Activated CD4-positive, alpha-beta T cell treated with anti-CD3 and anti-CD28 coated beads, Interleukin-2, amount 10 ng/mL, durations not matched to agents 7 days and 5 days (primary cell): ENCODE measurements at places on chromosomes 3 and 15. TPM values are rescaled to one million over a fixed set of nuclear protein-coding genes. Genes with fewer than 3 reads are reported as not detected.

SAMD7 gene
- total RNA-seq, result not detected

PLS1 gene
- total RNA-seq, result 2.6 TPM

DNA sequence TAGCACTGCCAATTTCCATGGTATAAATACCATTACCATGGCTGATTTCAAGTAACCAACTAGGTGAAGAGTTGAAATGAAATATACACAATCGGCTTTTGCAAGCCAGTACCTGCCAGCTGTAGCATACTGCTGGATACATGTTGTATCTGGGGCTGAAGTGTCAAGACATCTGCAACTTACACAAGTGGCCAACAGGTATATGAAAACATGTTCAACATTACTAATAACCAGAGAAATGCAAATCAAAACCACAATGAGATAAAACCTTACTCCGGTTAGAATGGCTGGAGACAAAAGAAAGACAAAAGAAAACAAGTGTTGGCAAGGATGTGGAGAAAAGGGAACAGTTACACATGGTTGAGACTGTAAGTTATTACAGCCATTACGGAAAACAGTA is 11.6 kb downstream of the ATOSA start:
- DNase-seq, result no peak

GRCh38 chr3:28151608-28152228 is 89.7 kb upstream of the CMC1 start:
- peak; percentile 7 for DNase-seq

OSTN gene
- not detected for total RNA-seq

EPHB3 gene
- total RNA-seq, result 0.22 TPM

FEZF2 gene
- total RNA-seq, result not detected

DNA sequence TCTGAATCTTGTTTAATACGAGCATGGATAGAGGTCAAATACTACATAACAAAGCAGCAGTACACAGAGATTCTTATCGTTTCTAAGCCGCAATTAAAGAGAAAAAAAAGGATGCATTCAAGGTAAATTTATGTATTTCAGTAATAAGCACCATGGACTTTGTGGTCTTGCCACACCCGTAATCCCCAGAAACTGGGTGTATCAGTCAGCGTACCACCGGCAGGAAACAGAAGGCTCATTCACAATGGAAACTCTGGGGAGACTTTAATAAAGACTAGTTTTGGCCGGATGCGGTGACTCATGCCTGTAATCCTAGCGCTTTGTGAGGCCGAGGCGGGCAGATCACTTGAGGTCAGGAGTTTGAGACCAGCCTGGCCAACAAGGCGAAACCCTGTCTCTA is 81.9 kb upstream of the ZNF280D start:
- DNase-seq, result no peak

GPR15 gene
- 35.0 TPM for total RNA-seq

DNA sequence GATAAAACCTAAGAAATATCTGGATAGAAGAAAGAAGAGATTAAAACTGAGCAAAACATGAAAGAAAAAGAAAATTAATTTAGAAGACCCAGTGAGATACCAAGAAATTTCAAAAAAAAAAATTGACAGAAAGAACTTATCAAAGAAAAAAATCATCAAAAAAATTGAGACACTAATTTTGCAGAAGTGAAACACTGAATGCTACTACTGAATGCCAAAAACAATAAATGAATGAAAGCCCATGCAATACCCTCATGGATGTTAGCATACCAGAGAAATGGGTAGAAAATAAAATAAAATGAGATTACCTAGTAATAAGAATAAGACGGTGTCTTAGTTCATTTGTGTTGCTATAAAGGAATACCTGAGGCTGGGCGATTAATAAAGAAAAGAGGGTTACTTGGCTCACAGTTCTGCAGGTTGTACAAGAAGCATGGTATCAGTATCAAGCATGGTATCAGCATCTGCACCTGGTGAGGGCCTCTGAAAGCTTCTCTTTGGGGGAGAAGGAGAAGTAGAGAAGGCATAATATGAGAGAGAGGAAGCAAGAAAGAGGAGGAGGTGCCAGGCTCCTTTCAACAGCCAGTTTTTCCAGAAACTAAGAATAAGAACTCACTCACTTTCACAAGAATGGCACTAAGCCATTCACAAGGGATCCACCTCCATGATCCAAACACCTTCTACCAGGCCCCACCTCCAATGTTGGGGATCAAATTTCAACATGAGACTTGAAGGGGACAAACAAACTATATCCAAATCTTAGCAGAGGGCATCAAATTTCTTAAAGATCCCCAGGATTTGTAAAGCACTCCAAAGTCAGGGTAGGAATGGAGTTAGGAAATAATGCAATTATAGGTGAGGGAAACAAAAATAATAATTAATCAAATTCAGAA is 73.2 kb downstream of the BTLA start:
- DNase-seq, result no peak

DNA sequence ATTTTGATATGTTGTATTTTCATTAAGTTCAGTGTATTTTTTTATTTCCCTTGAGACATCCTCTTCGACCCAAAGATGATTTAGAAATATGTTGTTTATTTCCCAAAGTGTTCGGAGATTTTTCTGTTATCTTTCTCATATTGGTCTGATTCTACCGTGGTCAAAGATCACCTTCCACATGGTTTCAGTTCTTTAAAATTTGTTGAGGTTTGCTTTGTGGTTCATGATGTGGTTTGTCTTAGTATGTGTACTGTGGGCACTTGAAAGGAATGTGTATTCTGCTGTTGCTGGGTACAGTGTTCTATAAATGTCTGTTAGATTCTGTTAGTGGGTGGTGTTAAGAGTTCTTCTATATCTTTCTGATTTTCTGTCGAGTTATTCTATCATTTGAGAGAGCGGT is 103.4 kb upstream of the FHIT start:
- no peak for DNase-seq

DNA sequence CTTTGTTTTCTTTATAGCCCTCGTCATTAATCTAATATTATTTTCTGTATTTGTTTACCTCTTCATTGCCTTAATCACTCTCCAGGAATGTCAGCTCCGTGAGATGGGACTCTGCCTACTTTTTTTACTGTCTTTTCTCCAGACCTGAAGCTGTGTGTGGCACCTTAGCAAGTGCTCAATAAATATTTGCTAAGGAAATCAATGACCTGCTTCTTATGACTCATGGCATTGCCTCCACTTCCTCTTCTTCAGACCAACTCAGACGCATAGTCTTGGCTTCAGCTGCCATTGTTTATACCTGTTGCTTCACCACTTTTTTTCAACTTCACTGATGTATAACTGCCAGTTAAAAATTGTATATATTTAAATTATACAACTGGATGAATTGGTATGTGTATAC is 218.5 kb upstream of the CMC1 start:
- DNase-seq, result no peak

DNA sequence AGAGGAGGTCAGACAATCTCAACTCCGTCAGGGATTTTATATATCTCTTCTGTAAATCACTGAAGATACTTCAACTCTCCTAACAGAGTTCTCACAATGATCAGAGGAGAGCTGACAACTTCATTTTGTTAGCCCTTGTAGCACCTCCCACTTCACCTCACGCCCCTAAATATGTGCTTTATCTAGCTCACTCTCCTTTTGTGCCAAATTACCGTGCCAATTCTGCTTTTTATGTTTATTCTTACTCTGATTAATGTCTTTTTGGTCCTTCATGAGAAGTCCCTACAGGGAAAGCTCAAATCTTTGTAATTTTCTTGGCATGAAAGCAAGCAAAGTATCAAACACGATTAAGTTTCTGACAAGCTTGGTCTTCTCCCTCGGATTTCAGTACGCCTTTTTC is 636.1 kb upstream of the NAALADL2 start:
- no peak for DNase-seq

RTP3 gene
- not detected for total RNA-seq

GALK2 gene
- 20.2 TPM for total RNA-seq

LIPC gene
- 1.5 TPM for total RNA-seq
